Renal cortical epithelial cell (primary cell): ENCODE measurements at places on chromosomes 12 and 14. TPM values are rescaled to one million over a fixed set of nuclear protein-coding genes. Genes with fewer than 3 reads are reported as not detected.

CCDC175 gene
- not detected in 2 replicates for total RNA-seq

EGLN3 gene
- total RNA-seq, result 13.1 and 17.5 TPM in 2 replicates

COL2A1 gene
- total RNA-seq, result not detected in 2 replicates

NRL gene
- 1.6 and 2.4 TPM in 2 replicates for total RNA-seq

CHFR gene
- 36.8 and 48.4 TPM in 2 replicates for total RNA-seq

KCNC2 gene
- total RNA-seq, result under 0.01 TPM in 1 of 2 replicates, not detected in the other

SLC17A8 gene
- under 0.01 and 0.30 TPM in 2 replicates for total RNA-seq

RNASE7 gene
- not detected in 2 replicates for total RNA-seq

DEPDC4 gene
- 1.9 and 2.4 TPM in 2 replicates for total RNA-seq

CLEC4D gene
- total RNA-seq, result 0.15 TPM in 1 of 2 replicates, not detected in the other

GPR65 gene
- total RNA-seq, result not detected in 2 replicates

IAPP gene
- not detected in 2 replicates for total RNA-seq

FAM181A gene
- total RNA-seq, result not detected in 2 replicates

KCNH5 gene
- not detected in 2 replicates for total RNA-seq

A2ML1 gene
- total RNA-seq, result 0.35 TPM in 1 of 2 replicates, not detected in the other

IFNG gene
- not detected in 2 replicates for total RNA-seq

PRIMA1 gene
- not detected in 2 replicates for total RNA-seq

DLK1 gene
- total RNA-seq, result not detected in 2 replicates

KSR2 gene
- under 0.01 and 0.65 TPM in 2 replicates for total RNA-seq

PTPRQ gene
- total RNA-seq, result 0.17 and 0.20 TPM in 2 replicates

RFX4 gene
- not detected in 2 replicates for total RNA-seq
